ENCODE measurements at places on chromosomes 3 and 15.

DNA sequence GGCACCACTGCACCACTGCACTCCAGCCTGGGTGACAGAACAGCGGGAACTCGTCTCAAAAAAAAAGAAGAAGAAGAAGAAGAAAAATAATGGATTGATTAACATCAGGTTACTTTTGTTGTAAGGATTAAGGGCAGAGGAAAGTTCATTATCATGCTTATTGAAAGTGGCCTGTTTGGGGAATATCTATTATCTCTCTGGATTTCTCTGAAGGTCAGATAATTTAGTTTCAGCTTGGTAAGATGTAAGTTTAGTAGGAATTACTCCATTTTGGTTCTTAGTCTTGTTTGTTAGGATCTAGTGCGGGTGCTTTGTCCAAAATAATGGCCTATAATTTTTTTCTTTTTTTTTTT is 2.5 kb upstream of the MTMR14 start:
- DNase-seq: no peak

DNA sequence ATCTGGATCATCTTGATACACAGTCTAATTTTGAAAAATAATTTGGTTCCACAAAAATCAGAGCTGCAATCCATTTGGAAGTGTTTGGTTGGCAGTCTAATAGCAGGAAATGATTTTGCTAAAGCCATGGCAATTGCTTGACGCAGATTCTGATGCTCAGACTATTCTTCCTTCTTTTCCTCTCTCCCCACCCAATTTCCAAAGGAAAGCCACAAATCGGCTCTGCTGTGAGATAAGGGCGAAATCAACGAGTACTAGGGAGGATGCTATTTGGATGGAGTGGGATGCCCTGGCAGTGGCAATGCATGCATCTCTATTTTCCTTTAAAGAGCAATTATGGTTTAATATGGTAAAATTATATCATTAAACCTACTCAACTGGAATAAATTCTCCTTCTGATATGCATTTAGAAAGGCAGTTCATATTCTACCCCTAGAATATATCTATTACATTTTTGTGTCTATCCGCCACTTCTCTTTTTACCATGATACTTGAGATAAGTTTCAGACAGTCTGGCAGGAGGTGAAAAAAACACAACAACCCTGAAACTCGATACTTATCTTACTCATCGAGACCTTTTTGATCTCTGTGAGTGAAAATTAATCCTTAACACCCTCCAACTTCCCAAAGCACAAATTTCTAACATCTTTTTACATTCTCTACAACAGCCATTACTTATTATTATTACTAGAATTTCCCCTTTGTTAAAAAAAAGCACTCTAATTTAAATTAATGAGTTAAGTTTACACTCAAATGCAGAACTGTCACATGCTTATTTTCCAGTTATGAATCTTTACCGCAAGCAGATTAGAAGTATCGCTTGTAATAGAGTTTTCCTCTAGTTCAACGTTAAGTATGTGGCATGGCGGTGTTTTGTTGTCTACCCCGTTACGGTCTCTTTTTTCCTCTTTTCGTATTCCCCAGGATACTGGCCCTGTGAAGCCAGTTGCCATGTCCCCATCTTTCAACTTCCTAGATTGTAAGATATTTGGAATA is 433.3 kb downstream of the FOXP1 start:
- DNase-seq: no peak

DNA sequence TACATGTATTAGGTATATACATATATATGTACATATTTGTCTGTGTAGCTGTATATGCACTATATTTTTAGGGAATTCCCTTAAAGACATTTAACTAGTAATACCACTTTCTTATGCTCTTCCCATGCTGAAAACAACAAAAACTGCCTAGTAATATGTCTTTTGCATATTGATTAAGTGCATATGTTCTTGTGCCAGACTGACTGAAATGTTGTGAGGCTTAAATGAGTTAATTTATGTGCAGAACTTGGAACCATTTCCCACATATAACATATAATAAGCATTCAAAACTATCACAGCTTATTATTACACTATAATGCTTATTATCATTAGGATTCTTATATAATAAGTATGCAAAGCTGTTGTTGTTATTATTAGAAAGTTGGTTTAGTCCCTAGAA is 318.0 kb upstream of the KCNMB2 start:
- DNase-seq: no peak

- no peak for DNase-seq
Observed at GRCh38 chr3:124850212-124850611, 37.0 kb downstream of the ITGB5 start.

DNA sequence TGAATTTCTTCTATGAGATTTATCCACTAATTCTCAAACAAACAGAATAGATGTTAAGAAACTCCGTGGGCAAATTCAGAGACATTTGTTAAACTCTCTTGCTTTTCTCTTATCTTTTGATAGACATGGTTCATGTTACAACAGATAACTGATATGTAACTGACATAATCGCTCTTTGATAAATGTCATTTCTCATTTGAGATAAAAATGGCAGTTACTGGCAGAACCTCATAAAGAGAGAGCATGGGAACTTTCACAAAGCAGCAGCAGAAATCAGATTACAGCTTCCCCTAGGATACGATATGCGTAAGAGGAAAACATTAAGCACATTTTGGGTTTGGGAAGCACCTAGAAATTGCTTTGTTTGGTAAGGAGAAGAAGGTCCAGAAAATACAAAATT is 126.1 kb downstream of the CADPS start:
- DNase-seq: no peak

DNA sequence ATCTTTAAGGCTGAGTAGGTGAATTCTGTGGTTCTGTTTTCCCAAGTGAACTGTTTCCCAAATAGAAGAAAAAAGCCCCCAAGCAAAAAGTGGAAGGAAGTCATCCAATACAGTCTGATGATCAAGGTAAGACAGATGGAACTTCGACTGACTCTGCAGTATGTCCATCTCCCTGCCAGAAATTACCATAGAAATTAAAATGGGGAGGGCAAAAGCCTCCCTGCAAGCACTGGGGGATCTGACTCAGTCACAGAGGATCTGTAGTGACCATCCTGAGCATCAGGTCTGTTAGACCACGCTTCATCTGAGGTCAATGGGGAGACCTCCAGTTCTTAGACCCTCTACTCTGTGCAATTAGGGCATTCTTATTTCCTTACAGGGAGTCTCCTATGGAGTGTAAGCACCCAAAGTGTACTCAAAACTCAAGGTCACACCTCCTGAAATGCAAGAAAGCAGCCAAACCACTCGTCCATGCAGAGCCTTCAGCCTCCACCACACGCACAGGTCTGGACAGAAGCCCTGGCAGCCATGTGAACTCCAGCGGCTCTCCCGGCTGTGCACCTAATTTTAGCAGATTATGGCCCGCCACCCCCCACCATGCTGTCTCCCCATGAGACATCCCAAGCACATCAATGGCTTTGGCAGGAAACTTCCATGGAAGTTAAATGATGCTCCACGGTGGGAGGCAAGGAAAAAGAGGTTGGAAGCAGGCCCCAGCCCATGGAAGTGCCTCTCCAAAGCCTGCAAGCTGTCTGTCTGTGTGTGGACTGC is 348.7 kb downstream of the NTRK3 start:
- DNase-seq: no peak

DNA sequence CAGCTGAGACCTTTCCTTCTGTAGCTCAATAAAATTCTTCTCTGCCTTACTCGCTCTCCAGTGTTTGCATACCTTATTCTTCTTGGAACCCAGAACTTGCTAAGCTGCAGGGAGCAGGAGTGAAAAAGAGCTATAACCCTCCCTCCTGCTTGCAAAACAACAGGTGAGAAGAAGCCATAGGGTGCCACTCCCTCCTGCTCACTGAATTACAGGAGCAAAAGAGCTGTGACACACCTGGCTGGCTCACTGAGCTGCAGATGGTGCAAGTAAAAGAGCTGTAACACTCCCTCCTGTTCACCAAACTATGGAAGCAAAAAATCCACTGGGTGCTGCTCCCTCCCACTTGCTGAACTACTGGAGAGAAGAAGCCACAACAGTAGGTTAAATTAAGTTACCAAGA is 44.2 kb upstream of the C2CD4B start:
- DNase-seq: no peak

- DNase-seq: no peak
Observed at GRCh38 chr15:48318131-48318530, 13.1 kb upstream of the DUT start.

DNA sequence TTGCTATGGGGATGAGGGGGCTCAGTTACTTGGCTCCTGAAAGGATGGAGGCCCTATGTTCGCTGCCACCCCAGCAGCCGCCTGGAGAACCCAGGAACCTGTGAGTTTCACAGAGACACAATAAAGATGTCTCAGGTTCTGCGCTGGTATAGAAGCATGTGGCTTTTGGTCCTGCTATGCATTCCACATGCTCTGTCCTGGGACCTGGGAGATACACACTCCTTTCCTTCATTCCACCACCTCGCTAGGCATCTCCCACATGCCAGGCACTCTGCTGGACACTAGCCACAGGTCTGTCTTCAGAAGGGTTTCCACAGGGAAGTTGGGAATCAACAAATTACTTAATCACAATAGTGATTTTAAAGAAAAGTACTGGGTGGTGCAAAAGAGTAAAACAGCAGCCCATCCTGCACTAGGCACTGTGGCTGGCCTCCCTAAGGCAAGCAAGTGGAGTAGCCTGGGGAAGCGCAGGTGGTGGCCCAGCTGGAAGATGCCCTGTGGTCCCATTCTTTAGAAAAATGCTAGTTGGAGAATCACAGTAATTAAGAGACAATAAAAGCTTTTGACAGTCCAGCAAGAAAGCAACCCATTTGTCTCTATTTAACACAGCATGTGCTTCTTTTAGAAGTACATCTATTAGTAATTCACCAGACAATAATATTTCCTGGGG is 408.9 kb upstream of the WNT5A start:
- no peak for DNase-seq

DNA sequence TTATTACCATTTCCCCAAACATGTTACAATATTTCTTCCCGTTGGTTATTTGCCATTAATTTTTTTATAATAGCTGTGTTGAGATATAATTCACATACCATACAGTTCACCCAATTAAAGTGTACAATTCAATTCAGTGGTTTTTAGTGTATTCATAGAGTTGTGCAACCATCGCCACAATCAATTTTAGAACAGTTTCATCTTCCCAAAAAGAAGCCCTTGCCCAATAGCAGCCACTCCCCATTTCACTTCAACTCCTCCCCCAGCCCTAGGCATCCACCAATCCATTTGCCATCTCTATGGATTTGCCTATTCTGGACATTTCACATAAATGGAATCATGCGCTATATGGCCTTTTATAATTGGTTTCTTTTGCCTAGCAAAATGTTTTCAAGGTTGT is 225.1 kb downstream of the EPHB1 start:
- DNase-seq: no peak

GRCh38 chr3:172065967-172066762 is 26.8 kb downstream of the FNDC3B start:
- no peak for DNase-seq

GRCh38 chr3:184284696-184285095 is 8.9 kb downstream of the ECE2 start:
- peak; percentile 92 for DNase-seq

GRCh38 chr3:188643736-188644135 is 489.8 kb downstream of the LPP start:
- DNase-seq: no peak

DNA sequence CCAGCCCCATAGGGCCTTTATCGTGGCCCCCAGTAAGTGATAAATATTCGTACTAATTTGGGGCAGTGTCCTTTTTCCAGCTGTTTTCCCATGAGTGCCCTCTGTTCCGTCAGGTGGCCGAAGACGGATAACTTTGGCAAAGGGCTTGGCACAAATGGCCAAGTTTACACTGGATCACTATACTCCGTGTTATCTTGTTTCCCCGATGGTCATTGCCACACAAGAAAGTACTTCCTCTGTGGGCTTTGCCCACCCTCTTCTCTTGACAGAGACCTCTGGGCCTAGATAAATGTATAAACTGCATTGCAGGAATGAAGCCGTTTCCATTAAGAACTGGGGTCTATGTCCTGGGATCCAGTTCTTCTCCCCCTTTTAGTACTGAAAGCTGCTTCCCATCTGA is 39.1 kb downstream of the SMAD3 start:
- no peak for DNase-seq

- no peak for DNase-seq
Observed at GRCh38 chr3:10173095-10173925, 8.6 kb downstream of the IRAK2 start.

DNA sequence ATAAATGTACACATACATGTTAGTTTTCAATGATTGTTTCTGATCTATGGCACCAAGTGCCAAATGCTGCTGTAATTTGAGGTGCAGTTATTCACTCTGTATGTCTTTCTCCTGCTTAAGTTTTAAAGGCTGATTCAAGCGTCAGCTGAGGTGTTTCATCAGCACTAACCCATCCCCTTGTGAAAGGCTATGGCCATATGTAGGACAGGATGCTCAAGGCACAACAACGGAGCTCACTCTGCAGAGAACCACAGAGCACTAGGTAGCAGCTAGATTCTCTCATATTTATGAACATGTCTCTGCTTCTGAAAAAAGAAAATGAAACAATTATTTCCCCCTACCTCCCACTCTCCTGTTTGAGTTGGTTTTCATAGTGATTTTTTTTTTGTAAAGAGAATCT is 340.0 kb upstream of the TMCO5A start:
- no peak for DNase-seq

DNA sequence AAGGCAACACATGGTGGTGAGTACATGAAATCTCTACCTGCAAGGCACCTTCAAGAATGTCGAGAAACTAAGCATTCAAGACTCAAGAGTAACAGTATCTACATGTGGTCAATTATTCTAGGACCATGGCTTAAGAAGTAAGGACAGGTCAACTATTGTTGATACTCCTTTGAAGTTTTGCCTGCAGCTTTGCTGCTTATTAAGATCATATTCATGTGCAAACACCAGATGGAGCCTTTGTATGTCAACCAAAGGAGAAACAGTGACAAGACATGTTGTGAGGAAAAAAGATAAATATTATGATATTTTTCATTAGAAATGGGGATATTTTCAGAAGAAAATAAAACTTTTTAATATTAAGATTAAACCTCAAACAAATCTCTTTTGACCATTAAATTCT is 52.3 kb upstream of the FGF7 start:
- DNase-seq: no peak

- no peak for DNase-seq
Observed at GRCh38 chr3:108342837-108343486, 46.6 kb downstream of the HHLA2 start.

DNA sequence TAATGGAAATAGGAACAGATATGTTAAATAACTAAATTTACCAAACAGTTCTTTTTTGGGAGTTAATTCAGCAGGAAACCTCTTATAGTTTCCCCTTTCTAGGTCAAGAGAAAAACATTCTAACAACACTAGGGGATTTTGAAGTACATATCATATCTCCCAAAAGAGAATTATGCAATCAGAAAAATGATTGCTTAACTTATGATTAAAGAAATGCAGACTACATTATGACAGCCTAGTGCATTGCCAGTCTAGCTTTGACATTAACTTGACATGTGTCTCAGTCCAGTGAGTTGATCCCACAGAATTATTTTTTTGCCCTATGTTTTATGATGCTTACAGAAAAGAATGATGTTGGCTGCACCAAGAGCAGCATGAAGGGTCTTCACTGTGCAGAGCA is 31.7 kb upstream of the NPHP3 start:
- no peak for DNase-seq

DNA sequence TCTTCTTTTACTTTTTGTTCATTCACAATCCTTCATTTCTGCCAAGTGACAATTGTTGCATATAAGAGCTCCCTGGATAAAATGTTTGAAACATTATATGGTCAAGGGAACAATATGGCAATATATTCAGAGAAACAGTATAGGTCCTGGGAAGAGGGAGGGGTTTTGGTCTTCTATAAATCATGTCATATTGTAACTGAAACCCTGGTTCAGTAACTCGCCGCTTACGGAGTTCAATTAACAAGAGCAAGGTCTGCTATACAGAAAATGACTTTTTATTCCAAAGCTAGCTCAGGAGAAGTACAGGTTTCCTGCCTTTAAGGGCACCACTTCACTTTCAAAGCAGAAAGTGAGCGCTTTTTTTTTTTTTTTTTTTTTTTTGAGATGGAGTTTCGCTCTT is 522.1 kb upstream of the TGFBR2 start:
- DNase-seq: no peak

All from NCI-H2107 (cell line).